Activated CD4-positive, alpha-beta T cell treated with anti-CD3 and anti-CD28 coated beads, Interleukin-2, amount 50 U/mL, for 4 hours (primary cell): ENCODE measurements at places on chromosomes 13 and 19.

- no peak for DNase-seq
Observed at GRCh38 chr13:96650301-96650886, 343.9 kb downstream of the OXGR1 start.

DNA sequence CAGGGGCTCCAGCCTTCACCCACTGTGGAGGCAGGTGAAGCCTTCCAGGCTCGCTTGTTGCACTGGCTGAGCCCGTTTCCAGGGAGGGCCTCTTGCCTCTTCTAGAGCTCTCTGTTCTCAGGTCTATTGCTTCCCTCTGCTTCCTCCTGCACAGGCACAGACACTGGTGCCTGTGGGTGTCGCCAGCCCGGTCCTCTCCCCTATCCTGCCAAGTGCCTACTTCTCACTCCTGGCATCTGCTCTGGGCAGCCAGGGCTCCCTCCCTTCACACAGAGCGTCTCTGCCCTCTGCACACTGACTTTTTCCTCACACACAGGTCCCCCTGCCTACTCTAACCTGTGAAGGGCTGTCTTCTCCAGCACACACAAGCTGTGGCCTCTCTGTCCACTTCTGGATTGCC, 60.3 kb downstream of the SLC7A9 start:
- no peak for DNase-seq

GRCh38 chr13:59745392-59745788, 418.3 kb downstream of the DIAPH3 start:
- no peak for DNase-seq

DNA sequence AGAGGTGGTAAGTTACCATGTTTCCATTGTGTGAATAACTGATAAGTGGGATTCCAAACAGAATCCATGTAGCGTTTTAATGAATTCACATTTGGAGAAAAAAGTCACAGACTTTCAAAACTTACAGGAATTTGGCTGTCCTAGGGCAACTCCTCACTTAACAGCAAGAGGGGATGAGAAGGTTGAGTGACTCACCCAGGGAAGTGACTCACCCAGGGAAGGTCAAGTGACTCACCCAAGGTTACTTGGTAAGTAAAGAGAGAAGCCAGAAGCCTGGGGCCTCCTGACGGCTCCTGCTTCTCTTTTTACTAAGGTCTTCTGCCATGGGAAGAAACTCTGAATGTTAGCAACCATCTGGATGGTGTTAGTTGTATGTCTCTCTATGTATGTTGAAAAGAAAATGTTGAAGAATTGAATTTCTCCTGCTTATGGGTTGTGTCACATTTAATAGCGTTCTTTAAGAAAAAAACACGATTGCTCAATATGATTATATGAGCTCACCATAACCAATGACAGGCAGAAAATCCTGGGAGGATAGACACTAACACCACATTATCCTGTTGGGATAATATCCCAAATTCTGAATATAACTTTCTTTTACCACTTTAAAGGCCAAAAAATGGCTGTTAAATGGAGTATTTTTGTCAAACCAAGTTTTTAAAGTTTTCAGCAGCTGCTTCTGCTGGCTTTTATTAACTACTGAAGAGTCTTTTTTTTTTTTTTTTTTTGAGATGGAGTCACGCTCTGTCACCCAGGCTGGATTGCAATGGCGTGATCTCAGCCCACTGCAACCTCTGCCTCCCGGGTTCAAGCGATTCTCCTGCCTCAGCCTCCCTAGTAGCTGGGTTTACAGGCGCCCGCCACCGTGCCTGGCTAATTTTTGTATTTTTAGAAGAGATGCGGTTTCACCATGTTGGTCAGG, 195.6 kb downstream of the GGACT start:
- DNase-seq: peak; percentile 42

DNA sequence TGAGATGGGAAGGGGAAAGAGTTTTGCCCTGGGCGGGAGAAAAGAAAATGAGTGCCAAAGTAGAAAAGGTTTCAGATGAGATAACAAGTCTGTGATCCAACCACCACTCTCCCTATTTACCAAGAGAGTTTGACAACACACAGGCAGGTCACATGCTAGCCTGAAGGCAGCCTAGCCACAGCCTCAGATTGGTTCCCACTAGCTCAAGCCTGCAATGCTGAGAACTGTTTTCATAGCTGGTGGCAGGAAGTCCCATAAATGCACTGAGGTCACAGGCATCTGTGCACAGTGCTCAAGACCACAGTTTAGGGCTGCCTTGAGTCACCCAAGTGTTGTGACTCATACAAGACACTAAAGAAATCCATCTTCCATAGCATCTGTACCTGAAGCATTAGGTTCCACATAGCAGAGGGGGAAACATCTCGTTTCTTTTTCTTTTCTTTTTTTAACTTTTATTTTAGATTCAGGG, 18.5 kb upstream of the POP4 start:
- DNase-seq: peak; percentile 23

- DNase-seq: no peak
Observed at GRCh38 chr19:45376045-45376724, 5.8 kb upstream of the ERCC2 start.

GRCh38 chr13:111282425-111282824, 38.0 kb upstream of the TEX29 start:
- no peak for DNase-seq

- DNase-seq: no peak
Observed at GRCh38 chr13:30334663-30335386, 27.5 kb upstream of the KATNAL1 start.

- peak; percentile 50 for DNase-seq
Observed at GRCh38 chr19:35267818-35268535, 785 bp upstream of the USF2 start.

DNA sequence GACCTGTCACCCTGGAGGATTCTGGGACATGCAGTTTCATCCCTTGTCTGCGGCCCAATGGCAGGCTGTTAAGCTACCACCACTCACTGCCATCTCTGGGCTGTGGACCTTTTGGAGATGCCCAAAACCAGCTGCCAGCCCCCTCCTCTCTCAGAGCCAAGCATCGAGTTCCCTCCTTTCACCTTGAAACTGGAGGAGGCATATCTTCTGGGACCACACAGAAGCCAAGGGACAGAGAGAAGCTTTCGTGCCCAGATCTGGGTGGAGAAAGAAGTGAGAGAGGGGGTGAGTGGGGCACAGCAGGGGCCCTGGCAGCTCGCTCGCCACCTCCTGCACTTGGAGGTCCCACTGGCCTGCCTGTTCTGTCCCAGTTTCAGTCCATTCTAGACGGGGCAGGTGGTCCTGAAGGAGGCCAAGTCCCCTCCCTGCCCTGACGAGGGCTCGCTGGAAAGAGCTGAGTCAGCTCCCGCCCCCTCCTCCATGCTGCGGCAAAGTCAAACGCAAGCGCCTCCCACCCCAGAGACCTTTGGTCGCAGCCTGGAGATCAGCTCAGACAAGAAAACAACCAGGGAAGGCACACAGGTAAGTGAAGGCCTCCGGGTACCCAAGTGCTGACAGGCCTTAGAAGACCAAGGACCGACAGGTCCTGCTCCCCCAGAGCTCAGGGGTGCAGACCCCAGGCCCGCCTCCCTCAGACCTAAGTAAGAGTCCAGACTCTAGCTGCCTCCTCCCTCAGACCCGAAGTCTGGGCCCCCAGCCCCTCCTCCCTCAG, 3.8 kb downstream of the BCAT2 start:
- DNase-seq: peak; percentile 27

- DNase-seq: no peak
Observed at GRCh38 chr13:48859272-48860105, 116.2 kb upstream of the FNDC3A start.

DNA sequence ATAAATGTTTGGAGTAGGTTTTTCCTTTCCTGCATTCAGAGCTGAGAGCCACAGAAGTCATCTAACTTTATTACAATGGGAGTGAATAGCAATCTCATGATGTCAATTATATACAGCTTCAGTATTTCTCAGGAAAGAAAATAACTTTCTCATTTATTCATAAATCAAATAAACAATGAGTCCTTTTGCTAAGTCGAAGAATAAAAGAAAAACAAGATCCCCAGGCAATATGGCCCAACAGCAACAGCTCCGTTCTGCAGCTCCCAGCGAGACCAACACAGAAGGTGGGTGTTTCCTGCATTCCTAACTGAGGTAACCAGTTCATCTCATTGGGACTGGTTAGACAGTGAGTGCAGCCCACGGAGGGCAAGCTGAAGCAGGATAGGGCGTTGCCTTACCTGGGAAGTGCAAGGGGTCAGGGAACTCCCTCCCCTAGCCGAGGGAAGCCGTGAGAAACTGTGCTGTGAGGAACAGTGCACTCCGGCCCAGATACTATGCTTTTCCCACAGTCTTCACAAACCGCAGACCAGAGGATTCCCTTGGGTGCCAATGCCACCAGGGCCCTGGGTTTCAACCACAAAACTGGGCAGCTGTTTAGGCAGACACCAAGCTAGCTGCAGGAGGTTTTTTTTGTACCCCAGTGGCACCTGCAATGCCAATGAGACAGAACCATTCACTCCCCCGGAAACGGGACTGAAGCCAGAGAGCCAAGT, 128.2 kb downstream of the SLITRK1 start:
- no peak for DNase-seq

DNA sequence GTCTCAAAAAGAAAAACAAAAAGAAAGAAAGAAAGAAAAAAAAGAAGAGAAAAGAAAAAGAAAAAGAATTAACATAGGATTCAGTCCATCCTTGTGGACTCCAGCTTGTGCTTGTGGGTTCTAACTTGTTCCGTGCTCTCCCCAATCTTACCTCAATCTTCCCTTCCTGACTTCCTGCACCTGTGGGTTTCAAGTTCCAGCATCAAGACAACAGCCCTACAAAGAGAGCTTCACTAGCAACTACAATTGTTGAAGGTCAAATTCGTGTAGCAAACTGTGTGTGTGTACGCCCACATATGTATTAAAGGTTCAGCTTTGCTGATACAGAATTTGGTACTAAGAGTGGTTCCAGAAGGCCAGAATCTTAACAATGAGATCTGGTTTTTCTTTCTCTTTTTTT, 25.3 kb downstream of the FXYD5 start:
- no peak for DNase-seq

- DNase-seq: no peak
Observed at GRCh38 chr19:55118401-55118991, 1.1 kb upstream of the PPP1R12C start.

- DNase-seq: no peak
Observed at GRCh38 chr13:45437947-45438346, 19.8 kb upstream of the SLC25A30 start.

- no peak for DNase-seq
Observed at GRCh38 chr13:79379274-79379673, 26.8 kb downstream of the RBM26 start.

GRCh38 chr19:42149447-42150202, 17.4 kb upstream of the POU2F2 start:
- DNase-seq: no peak

- no peak for DNase-seq
Observed at GRCh38 chr13:78742659-78743058, 83.7 kb upstream of the OBI1 start.

- DNase-seq: no peak
Observed at GRCh38 chr13:97026531-97027161, 32.4 kb upstream of the OXGR1 start.

- DNase-seq: no peak
Observed at GRCh38 chr13:110393761-110394160, 86.7 kb downstream of the COL4A2 start.

- DNase-seq: no peak
Observed at GRCh38 chr13:73428706-73429105, 369.9 kb downstream of the KLF5 start.

- no peak for DNase-seq
Observed at GRCh38 chr13:40629678-40630384, 36.6 kb downstream of the FOXO1 start.

GRCh38 chr13:35793823-35794222, 317.3 kb upstream of the MAB21L1 start:
- DNase-seq: no peak

DNA sequence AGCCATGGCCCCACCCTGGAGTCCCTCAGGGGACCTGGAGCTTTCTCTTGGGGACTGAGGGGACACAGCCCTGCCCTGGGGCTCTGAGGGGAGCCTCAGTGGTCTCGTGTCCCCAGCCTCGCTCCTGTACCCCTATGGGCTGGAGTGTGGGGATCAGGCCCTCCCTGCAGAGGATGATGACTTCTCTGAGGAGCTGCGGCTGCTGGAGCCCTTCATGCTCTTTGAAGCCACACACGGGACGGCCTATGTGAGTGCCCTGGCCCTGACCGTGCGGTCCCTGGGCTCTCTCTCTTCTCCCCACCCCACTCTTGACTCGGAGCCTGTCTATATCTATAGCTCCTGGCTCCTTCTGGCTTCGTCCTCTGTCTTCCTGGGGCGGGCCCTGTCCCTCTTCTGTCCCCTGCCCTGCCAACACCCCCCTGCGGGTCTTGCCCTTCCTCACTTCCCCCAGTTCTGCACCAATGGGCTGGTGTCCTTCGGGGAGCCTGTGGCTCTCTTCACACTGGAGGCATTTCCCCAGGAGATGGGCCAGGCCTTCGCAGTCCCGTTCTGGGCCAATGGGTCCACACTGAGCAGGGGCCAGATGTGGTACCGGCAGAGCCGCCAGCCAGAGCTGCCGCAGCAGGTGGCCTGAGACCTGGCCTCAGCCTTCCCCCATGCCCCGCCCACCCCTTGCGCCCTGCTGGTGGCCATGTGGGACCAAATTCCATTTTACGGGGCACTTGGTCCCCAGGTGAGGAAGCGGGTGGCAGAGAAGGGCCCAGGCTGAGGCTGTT, 33.1 kb downstream of the HPN start:
- DNase-seq: no peak

DNA sequence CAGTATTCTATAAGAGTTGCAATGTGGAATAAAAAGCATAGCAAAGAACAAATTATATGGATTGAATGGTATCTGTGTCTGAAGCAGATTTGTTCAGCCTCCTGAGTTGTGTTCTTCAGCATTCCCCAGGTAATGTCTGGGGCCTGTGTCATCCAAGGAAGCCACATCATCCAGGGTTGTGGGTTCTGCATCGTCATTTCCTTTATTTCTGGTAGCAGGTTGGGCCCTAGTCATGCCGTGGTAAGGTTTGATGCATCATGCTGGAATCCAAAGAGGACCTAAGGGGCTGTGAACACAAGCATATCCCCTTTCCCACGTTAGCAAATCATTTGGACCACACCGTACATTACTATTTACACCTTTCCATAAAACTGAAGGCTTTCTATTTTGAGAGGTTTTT, 131.0 kb upstream of the ZNF91 start:
- no peak for DNase-seq

- DNase-seq: no peak
Observed at GRCh38 chr13:33080972-33081590, 64.9 kb downstream of the KL start.

- DNase-seq: no peak
Observed at GRCh38 chr19:39078436-39079200, 5.5 kb upstream of the ACP7 start.
